ENCODE measurements at places on chromosomes 11 and 22.

- DNase-seq = no peak
Measured at GRCh38 chr11:2444821-2445745, at the start of gene KCNQ1. TSS of gene KCNQ1 (plus strand) at chr11:2445008. CDS start at chr11:2445099, 91 bp downstream.

GRCh38 chr11:122101625-122102291 lies 14.3 kb downstream of the BLID start:
- DNase-seq = no peak

DNA sequence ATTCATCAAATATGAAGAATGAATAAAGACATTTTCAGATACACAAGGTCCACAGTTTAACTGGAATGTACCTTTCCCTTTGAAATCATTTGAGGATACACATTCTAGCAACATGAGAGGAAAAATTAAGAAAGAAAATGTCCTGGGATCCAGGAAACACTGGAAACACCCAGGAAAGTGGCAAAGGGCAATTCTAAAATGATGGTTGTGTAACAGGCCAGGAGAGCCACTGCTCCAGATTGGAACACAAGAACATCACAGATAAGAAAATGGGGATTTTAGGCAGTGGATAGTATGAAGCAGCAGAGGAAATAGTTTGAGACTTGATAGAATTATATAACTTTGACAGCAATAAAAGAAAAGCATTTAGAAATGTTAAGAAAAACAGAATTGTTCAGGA lies 56.1 kb upstream of the GRIK4 start:
- no peak for DNase-seq

DNA sequence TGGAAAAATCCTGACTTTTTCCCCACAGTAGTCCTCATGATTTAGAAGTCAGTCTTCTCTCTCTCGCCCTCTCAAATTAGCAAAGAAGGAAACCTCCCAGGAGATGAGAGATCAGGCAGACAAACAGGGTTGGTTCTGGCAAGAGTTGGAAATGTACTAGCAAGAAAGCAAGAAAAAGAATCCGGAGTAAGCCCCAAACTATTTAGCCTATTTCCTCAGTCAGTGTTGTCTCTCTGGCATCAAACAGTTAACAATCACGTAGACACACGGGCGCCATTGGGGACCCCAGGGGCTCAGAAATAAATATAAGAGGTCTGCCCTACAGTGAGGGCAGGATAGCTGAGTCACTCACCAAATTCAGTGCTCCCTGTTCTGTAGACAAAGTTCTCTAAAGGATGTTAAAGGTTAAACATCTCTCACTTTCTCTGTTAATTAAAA lies 4.7 kb downstream of the C11orf52 start:
- DNase-seq = no peak

DNA sequence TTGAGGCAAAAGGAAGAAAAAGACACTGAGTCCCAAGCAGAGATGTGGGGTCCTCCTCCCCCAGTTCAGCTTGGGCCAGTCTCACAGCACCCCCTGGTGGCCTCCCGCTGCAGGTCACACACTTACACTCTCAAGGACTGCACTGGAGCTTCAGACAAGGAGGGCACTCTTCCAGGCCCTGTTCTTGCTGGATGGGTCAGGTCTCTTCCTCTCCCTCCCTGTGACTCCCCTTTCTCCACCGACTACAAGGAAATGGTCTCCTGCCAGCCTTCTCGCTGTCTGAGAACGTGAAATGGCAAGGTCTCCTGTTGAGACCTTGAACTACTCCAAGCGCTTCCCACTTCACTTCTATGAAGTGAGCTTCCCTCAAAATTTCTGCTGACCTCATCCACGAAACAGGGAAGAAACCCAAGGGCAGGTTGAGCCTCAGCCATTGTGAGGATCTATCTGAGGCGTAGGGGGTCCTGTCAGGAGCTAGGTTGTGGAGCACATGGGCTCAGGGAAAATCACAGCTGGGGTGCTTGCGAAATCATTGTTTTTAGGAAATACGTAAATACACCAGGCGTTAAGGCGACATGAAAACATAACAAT lies 11.2 kb upstream of the IGLL1 start:
- no peak for DNase-seq

- no peak for DNase-seq
Measured at GRCh38 chr11:118914178-118914918, 11.4 kb downstream of the BCL9L start.

DNA sequence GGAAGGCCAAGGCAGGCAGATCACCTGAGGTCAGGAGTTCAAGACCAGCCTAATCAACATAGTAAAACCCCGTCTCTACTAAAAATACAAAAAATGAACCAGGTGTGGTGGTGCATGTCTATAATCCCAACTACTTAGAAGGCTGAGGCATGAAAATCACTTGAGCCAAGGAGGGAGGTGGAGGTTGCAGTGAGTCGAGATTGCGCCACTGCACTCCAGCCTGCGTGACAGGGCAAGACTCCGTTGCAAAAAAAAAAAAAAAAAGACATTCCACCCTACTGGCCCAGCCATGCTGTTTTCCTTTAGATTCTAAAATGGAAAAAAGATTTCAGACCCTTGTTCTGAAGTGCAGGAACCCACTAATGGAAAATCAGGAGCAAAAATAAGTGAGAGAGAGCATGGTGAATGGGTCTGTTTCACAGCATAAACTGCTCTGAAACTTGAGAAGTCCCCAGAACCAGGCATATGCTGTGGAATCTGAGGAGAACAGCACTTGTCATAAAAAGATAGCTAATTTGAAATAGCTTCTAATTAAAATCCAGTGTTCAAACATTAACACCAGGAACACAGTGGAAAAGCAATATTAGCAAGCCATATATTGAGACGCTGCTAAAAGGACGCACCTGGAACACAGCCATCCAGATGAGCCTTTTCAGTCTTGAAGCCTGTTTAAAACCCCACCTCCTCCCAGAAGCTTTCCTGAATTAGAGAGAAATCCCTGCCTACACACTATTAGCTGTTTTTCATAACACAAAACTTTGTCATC lies 66.3 kb upstream of the CHRM4 start:
- no peak for DNase-seq

Measured in SIG-M5 (cell line).